ENCODE measurements at places on chromosomes 5 and 9.

- DNase-seq = peak; percentile 45
Observed at GRCh38 chr5:179974946-179975712, 67.4 kb upstream of the TBC1D9B start.

DNA sequence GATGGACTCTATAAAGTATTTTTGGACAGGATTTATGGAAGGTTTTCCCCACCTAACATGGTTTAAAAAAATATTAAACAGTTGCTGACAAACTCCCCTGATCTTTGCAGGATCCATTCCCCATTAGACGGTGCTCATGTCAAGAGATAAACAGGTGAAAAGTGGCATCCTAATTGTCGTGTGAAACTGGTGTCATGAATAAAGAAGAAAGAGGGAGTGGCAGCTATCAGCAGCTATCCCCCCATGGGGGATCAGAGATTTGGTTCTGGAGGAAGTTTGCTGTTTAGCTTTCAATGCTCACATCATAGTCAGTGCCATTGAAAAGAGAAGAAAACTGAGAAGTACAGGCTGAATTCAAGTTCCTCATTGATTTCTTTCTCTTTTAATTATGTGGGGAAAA is 329.3 kb upstream of the BRINP1 start:
- no peak for DNase-seq

DNA sequence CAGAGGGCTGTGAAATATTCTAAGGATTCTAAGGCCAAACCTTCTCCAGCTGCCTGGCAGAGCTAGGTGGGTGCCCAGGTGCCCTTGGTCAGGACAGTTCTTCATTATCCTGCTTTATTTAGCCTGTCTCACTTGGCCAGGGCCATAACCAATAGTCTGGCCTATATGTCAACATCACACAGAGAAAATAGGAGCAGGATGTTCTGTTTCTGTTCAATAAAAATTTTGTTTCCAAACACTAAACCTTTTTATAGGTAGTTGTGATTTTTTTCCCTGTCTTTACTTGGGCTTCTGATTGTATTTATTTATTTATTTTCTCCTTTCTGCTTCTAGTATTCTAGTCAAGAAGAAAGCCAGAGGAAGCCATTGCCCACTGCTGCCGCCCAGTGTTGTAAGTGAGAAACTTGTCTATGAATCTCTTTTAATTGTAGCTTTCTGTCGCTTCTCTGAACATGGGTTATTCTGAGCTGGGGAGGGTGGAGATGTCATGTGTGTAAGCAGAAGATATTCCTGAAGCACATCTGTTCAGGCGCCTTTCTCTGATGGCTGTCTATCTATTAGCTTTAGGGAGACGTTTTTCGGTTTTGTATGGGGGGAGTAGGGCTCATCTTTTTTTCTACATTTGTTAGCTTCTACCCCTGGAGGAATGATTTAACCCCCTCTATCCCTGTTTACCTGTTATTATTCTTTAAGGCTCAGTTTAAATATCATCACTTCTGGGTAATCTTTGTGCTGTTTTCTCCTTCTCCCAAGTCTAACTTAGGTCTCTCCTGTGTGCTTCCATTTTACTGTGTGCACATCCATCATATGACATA is 97.1 kb downstream of the UNC13B start:
- DNase-seq = peak; percentile 63

GRCh38 chr9:78994471-78994870 is 577.3 kb upstream of the TLE4 start:
- DNase-seq = no peak

- no peak for DNase-seq
Observed at GRCh38 chr9:93390953-93391515, 60.5 kb upstream of the FAM120A start.

- no peak for DNase-seq
Observed at GRCh38 chr5:125143011-125143410, 396.6 kb upstream of the ZNF608 start.

- peak; percentile 35 for DNase-seq
Observed at GRCh38 chr5:173851595-173852243, 36.4 kb upstream of the CPEB4 start.

DNA sequence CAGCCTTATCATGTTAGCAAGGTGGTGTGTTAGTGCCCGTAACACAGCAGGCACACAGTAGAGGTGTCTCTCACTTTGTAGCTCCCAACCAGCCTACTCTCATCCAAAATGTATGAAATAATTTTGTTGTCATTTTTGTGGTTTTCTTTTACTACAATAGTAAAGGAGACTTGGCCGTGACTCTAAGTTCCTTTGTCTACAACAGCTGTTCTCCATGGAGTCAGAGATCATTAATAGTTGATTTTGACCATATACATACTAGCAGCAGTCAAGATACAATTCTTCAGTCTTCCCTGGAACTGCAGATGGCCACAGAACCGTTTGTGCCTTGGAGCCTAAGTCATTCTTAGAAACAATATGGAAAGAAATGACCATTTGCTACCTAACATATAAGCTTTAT is 567.1 kb downstream of the TLR4 start:
- DNase-seq = no peak

- DNase-seq = no peak
Observed at GRCh38 chr5:33363537-33363936, 77.2 kb upstream of the TARS1 start.

GRCh38 chr5:97836816-97837215 is 653.8 kb upstream of the RIOK2 start:
- DNase-seq = peak; percentile 43

GRCh38 chr5:65925601-65926275 is 637 bp upstream of the ERBIN start:
- peak; percentile 94 for DNase-seq

DNA sequence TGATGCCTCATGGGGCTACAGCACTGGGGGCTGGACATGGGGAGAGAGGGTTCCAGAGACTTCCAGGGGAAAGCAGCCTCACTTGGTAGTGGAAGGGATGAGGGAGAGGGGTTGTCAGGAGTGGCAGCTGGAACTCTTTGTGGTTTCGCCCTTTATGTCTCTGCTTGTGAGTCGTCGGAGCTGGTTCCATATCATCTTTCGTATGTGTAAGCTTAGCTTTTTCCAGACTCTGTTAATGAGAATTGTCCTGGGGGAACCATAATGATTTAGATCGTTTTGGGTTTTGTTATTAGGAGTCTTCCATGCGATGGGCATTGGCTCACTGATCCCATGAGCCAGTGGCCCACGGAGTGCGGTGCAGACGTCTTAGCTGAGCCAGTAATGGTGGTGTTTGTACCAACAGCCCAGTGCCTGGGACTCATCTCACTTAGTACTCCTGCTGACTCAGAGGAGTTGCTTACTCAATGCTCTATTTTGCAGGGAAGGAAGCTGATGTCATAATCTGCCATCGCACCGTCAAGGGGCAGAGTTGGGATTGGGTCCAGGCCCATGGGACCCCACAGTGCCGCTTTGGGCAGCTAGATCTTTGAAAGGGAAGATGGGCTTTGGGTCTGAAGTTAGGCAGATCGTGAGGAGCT is 48.5 kb downstream of the NEK6 start:
- DNase-seq = no peak

- no peak for DNase-seq
Observed at GRCh38 chr9:27179245-27179865, 70.3 kb downstream of the TEK start.

DNA sequence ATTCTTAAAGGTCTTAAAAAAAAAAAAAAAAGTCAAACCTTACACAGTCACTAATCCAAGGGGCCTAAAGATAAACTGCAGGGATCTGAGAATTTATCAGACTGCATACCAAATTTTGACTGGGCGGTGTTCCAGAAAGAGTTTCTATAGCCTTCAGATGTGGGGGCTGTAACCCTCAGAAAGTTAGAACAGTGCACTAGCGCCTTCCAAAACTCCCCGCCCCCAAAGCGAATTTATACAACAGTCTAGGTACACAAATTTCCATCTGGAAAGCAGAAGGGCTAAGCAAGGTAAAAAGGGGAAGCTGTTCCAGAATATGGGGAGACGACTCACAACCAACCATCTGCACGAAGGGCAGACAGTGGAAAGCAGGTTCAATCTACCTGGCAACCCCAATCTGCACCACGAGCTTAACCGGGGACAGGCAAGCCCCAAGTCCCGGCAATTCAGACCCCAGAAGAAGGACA is 813 bp downstream of the ERMP1 start:
- DNase-seq = no peak

- no peak for DNase-seq
Observed at GRCh38 chr5:71782393-71782770, 63.3 kb downstream of the CARTPT start.

- no peak for DNase-seq
Observed at GRCh38 chr9:3434594-3434993, 91.2 kb downstream of the RFX3 start.

GRCh38 chr5:89268460-89268859 is 385.5 kb upstream of the MEF2C start:
- DNase-seq = no peak

- DNase-seq = no peak
Observed at GRCh38 chr9:87233431-87233830, 264.2 kb upstream of the DAPK1 start.

DNA sequence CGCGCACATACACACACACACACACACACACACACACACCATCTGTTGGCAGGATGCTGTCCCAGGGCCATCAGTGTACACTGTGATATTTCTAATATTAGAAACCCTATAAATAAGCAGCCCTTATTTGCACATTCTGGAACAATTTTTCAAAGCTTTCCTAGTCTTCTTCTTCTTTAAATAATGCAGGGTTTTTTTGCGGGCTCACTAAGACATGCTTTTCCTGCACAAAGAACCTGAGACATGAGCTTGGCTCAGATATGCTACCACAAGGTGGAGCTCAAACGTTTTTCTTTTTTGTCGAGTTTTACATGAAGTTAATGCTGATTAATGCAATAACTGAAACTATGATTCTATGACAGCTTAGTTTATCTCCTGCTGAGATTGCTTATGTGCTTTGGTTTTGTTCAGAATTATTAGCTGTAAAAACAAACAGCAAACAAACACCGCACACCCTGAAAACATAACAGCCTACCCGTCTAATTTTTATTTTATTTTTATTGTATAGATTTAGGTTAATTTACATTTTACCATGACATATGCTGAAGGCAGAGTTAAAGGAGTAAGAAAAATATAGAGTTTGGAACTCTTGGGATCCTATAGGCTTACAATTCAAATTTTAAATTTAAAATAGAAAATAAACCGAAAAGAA is 95.8 kb downstream of the ALDH1A1 start:
- DNase-seq = no peak

DNA sequence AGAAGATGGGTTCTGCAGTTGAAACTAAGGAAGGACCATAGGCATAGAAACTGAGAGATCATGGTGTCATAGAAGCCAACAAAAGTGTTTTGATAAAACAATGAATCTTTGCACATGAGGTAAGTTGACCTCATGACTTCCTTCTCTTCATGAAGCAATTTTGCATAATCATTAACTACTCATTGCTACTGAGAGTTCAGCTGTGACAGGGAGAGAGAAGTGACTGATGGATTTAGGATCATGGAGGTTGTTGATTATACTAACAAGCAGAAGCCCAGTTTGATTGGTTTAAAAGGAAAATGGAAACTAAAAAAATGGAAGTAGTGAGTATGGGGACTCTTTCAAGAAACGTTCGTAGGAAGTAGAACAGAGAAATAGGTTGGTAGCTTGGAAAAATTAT is 51.2 kb downstream of the PARP8 start:
- DNase-seq = no peak

GRCh38 chr9:110919609-110920008 is 118.7 kb downstream of the LPAR1 start:
- DNase-seq = peak; percentile 39

- peak; percentile 36 for DNase-seq
Observed at GRCh38 chr5:73564675-73565074, 764 bp downstream of the ANKRA2 start.

- DNase-seq = no peak
Observed at GRCh38 chr9:97628668-97629067, 4.5 kb downstream of the TSTD2 start.

DNA sequence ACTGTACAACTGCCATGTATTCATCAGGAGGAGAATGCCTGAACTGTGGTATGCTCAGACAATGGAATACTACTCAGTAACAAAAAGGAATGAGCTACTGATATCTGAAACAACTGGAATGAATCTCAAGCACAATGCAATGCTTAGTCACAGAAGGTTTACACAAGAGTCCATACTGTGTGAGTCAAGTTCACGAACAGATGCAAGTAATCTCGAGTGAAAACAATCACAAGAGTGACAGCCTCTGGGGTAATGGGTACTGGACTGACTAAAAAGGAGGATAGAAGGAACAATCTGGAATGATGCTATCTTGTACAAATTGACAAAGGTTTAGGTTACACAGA is 19.5 kb upstream of the GOLGA1 start:
- DNase-seq = no peak

- DNase-seq = no peak
Observed at GRCh38 chr9:15317836-15318235, 10.8 kb upstream of the TTC39B start.

- DNase-seq = no peak
Observed at GRCh38 chr5:138648841-138649240, 73.6 kb upstream of the HSPA9 start.

GRCh38 chr5:179124853-179125788 is 64.9 kb downstream of the ZNF354C start:
- no peak for DNase-seq

GRCh38 chr9:125747053-125747764 is at the start of gene PBX3:
PBX3 (plus strand) TSS chr9:125747373.
- peak; percentile 73 for DNase-seq

DNA sequence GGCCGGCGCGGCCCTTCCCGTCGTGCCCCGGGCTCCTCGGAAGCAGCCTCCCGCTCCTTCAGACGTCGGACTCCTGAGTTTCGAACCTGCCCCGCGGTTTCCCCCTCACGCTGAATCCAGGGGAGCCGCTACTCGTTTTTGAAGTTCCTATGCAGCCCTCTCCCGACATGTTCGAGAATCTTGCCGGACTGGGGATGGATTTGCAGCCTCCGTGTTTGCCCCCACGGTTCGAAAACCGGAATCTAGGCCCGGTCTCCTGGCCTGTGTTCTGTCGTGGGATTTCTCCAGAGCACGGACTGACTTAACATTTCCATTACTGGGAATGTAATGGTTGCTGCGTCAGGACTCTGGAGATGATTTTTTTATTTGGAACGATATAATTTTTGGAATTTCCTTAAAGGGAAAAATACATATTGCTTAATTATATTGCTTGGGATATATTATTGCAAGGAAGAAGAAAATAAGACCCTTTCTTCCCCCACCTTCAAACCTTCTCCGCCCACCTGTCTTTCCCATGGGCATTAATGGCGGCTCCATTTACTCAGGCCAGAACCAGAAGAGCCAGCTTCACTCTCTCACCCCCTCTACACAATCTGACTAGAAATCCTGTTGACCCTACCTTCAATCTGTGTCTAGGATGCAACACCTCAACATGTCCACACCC is 8.5 kb upstream of the MGAT1 start:
- peak; percentile 50 for DNase-seq

DNA sequence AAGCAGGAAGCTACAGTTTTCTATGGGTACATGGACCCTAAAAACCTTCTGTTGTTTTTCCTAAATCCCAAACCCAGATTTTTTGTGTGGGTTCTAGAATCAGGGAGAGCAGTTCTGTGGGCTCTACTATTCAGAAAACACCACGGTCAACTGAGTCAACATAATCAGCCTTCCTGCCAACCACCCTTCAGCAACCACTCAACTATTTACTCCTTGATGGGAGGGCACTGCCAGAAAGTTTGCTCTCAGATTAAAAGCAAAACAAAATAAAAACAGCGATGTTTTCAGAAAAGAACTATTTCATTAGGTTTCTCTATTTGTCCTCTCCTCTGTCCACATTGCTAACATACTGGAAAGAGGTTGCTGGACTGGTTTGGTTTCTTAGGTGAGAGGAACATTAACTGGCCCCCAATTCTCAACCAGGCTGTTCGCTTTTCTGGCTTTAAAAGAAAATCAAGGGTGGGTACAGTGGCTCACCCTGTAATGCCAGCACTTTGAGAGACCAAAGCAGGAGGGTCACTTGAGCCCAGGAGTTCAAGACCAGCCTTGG is 72.3 kb downstream of the GCNT1 start:
- DNase-seq = no peak
